ENCODE measurements at places on chromosomes 3 and 15. TPM values are rescaled to one million over a fixed set of nuclear protein-coding genes. Genes with fewer than 3 reads are reported as not detected.

- no peak for DNase-seq
Observed at GRCh38 chr3:131960324-131960723, 74.5 kb downstream of the CPNE4 start.

Gene BCHE
- not detected for total RNA-seq

DNA sequence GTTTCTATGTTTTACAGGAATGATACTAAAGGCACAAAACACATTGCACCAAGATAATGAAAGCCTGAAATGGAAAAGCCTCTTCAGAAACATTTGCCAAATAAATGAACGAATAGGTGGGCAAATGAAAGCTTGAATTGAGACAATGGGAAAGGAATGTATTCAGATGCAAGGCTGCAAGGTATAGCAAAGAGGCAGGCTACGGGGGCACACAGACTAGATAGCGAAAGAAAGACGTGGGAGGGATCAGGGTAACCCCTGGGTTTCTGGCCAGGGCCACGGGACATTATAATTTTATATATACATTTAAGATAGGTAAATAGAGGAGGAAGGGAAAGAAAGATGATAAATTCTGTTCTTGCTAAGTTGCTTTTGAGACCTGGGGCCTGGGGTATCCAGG, 95.9 kb upstream of the NLGN1 start:
- no peak for DNase-seq

Gene IMPG2
- under 0.01 TPM for total RNA-seq

DNA sequence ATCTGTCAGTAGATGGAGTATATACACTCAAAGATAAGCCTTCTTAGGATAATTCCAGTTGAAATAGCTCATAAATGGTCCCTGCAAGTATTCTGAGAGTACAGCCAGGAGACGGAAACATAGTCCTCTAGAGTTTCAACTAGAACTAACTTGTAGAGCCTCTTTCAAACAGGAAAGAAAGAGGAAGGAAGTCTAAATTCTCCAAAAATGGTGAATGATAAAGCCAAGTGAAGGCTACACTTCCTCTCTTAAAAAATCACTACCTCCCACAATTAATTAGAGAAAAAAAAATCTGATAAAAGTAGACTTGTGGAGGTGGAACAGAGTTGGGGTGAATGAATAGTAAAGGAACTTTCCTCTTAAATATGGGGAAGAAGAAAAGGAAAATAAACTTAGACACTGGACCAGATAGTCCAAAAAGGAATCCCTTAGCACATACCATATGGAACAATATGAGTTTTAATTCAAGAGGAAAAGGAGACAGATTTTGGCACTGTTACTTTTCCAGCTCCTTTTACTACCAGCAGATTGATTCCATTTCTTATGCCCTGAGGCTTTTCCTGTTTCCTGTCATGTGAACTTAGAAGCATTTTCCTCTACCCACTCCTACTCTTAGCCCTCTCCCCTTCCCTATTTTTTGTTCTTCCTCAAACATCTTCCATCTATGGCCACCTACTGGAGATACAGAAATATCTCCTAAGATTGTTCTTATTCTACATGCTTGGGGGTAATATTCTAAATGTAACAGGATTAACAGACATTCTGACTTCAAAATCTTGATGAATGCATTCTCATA, 207.6 kb downstream of the CHST2 start:
- DNase-seq: no peak

- no peak for DNase-seq
Observed at GRCh38 chr3:154421083-154421482, 8.9 kb downstream of the GPR149 start.

DNA sequence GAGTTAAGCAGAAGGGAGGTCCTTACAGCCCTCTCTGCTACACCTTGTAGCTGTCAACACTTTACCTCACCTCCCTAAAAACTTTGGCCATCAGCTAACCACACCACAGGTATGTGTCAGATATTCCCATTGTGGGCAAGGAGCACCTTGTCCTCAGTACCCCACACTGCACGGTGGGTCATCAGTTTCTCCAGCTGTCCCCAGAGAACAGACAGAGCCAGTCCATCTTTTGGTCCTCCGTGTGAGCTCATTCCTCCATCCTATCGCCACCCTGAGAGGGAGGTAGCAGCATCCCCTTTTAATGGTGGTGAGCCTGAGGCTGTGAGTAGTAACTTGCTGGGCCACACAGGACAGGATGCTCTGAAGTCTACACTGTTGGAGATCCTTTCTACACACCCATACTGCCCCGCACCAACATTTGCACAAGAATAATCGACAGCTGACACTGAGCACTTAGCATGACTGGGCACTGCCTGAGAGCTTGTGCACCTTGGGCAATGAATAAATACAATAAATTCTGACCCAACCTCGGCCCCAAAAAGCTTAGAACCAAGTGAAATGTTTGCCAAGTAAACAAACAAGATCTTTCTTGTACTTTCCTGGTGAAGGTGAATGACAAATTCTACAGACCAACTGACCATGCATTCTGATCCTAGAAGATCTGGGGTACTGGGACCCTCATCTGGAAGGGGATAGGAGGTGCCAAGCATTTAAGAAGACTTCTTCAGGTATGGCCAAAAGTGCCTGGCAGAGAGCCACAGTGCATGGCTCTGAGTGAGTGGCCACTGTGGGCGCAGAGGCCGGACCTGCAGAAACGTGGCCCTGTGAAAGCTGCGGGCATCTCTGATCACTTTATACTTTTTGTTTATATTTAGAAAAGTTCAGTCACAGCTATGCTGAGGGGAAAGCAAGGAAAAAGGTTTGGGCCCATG, 6.9 kb downstream of the CHCHD4 start:
- DNase-seq: no peak

DNA sequence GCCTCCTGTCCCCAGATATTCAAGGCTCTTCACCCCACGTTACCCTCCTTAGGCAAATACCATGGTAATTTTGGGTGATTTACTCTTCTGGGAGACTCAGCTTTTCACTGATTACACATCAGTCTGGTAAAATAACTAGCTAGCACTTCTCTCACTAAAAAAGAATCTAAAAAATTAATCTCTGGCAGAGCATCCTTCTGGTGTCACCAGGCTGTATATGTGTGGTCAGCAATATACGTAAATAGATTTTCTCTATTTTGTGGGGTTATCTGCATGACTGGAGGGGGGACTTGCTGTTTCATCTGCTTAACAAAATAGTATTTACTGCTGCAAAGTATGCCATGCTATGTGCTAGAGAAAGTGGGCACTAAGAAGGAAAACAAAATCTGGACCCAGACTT, 45.1 kb downstream of the LRRC28 start:
- no peak for DNase-seq

DNA sequence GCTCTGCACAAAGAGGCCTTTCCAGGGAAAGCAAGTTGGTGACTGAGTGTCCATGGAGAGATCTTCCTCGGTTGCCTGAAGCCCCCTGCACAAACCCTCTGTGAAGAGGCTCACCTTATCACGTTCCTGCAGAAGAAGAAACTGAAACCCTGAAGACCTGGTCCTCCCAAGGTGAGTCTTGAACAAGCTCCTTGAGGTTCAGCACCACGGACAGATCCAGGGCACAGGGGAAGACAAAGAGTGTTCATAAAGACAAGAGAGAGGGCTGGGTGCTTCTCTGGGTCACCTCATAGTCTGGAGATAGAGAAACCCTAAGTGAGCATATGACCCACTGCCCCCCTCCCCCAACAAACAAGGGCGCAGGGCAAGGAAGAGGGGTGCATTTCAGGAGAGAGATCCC, 21.7 kb upstream of the TBC1D21 start:
- peak; percentile 41 for DNase-seq

GRCh38 chr3:45608885-45609284, 14.3 kb downstream of the LIMD1 start:
- no peak for DNase-seq

GRCh38 chr3:127211118-127212060, 18.5 kb downstream of the PRR23E start:
- DNase-seq: no peak
